ENCODE measurements at places on chromosomes 13 and 19.
A peak's percentile ranks its signal among the peaks of the same experiment; 100 is the strongest.

DNA sequence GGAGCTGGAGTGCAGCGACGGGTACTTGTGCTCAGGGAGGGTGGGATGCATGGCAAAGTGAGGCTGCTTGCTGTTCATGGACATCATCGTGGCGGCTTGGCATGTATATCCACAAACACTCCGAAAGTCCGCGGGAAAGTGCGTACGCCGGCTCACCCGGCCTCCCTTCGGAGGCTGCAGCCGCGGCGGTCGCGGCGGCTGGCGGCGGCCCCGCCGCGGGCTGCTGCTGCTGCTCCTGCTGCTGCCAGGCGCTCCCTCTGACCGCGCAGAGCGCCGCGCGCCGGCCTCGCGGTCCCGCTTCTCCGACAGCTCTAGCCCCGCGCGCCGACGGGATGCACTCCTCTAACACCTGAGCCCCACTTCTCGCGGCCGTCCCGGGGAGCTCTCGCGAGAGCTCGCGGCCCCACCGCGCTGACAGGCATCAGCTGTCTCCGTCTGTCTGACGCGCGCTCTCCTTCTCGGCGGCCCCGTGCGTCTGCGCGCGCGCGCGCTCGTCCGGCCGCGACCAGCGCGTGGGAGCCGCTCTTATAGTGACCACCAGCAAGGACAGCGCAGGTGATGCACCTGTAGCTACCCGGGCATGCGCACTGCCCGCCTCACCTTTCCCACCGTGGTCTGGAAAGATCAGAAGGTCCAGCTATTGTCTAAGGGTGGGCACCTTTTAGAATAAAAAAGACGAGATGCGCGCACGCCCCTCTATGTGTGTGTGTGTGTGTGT lies at the start of gene POU4F1:
Gene POU4F1 (minus strand): TSS at position 313 of the 718 bp plus-strand sequence. CDS start 226 bp downstream, at position 87.
- DNase-seq, result no peak

GRCh38 chr19:33681081-33681680 lies 59.4 kb downstream of the CHST8 start:
- no peak for DNase-seq

DNA sequence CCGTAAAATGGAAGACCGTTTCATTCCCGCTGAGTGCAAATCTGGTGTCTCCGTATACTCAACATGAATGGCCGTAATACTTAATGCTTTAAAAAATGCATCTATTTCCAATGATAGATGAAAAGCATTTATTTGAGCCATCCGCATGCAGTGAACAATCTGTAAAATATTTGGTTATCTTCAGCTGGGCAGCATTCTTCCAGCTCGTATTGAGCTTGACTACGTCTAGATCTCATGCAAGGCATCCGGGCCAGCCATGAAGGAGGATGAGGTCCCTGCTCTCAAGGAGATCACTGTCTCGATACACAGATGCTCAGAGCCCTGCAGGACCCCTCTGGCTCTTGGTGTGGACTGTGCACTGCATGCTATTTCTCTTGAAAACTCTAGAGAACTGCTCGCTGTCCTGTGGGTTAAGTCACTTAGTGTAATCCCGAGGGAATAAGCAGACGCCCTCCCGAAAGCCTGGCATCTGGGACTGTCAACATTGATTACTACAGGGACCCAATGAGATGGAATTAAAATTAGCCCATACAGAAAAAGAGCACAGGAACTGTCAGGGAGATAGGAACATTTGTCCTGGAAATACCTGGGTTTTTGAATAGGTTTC lies 112.4 kb upstream of the RNF113B start:
- DNase-seq, result no peak

DNA sequence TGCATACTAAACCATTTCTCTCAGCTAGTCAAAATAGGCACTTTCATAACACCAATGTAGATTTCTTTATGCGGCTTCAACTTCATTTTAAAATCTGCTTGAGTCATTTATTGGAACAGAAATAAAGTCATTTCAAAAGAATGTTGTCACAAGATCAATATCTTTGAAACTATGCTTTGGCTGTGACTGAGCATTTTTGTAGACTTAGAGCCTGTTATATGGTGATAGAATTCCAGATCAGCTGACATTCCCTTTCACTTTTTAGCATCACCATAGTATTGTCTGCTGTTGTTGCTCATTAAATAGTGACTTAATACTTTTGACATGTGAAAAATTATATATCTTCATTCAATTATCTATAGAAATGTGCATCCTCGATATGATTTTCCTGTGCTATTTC lies 279.2 kb upstream of the PRR20A start:
- no peak for DNase-seq

GRCh38 chr19:6242677-6243076 lies 37.1 kb downstream of the MLLT1 start:
- DNase-seq, result no peak

DNA sequence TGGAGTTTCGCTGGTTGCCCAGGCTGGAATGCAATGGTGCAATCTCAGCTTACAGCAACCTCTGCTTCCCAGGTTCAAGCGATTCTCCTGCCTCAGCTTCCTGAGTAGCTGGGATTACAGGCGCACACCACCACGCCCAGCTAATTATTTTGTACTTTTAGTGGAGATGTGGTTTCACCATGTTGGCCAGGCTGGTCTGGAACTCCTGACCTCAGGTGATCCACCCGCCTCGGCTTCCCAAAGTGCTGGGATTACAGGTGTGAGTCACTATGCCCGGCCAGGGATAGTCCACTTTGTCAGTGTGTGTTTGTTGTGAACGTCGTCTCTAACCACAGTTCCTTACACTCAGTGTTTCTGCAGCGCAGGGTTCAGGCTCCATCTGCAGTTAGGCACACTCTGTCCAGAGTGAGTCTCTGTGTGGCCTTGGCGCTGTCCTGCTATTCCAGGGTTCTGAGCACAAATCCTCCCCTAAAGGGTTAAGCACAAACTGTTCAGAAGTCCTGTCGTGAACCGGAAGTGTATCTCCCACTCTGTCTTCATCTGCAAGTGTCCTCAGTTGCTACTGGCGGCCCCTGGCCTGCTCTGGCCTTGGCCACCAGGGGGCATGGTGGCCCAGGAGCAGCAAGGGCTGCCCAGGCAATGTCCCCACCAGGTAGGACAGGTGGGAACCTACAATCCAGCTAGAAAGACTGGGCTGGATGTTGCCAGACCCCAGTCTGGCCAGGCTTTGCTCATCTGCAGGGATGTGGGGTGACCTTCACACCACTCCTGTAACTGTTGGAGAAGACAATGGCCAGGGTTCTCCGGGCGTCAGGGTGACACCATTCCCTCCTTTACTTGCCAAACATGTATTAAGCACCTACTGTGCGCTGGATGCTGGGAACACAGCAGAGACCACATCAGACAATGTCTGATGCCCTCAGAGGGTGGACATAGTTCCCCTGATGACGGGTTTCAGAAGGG lies 38.8 kb upstream of the GATAD2A start:
- DNase-seq, result peak; percentile 51

GRCh38 chr19:3013263-3013725 lies 15.8 kb downstream of the TLE2 start:
- no peak for DNase-seq

GRCh38 chr13:40776681-40777165 lies 5.7 kb upstream of the MRPS31 start:
- DNase-seq, result peak; percentile 48

DNA sequence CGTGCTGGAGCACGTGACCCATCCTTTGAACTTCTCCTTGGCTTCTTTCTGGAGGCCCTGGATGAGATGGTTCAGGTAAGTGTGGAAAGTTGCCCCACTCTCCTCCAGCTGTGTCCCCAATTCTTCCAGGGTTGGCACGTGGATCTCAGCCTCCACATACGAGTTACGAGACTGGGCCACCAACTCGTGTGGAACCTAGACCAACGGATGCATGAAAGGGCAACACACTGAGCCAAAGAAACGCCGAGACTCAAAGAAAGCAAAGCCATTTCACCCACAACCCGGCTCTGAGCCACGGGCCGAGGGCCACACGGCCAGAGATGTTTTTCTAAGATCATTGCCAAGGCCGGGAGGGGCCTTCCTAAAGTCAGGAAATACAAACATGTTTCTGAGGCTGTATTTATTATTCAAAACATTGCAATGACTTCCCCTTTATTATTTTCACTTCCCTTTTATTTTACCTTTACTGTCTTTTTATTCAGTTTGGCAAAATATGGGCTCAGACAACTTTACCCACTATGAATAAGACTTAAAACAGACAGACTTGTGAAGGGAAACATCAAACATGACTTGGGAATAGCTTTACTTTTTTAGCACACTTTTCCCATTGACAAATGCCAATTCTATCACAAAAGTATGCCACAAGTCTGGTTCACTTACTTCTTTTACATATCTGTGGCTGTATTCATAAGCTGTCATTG lies 94.6 kb downstream of the KL start:
- no peak for DNase-seq

GRCh38 chr19:5480427-5480836 lies 25.2 kb downstream of the ZNRF4 start:
- DNase-seq, result no peak

GRCh38 chr13:38785042-38785441 lies 98.2 kb downstream of the FREM2 start:
- no peak for DNase-seq

DNA sequence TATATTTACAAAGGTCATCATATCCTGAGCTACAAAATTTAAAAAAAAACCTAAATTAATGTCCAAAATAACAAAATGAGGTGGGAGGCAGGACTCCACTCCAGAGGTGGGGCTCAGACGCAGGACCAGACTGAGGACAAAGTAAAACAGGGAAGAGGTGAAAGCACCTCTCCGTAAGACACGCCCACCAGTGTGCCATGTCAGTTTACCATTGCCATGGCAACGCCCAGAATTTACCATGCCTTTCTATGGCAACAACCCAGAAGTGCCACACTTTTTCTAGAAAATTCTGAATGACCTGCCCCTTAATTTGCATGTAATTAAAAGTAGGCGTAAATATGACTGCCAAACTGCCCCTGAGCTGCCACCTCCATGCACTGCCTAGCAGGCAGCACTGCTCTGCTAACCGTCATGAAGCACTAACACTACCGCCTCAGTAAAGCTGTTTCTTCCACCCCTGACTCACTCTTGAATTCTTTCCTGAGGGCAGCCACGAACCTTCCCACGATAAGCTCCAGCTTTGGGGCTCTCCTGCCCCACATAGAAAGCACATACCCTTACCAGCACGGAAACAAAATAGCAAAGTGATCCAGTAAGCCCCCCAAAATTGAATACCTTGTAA lies 22.3 kb upstream of the PDCD5 start:
- DNase-seq, result no peak

GRCh38 chr13:26198116-26198515 lies 24.0 kb downstream of the RNF6 start:
- DNase-seq, result no peak

GRCh38 chr13:69545551-69545950 lies 562.1 kb upstream of the ATXN8OS start:
- no peak for DNase-seq

GRCh38 chr19:29193155-29193554 lies 19.8 kb downstream of the UQCRFS1 start:
- no peak for DNase-seq

DNA sequence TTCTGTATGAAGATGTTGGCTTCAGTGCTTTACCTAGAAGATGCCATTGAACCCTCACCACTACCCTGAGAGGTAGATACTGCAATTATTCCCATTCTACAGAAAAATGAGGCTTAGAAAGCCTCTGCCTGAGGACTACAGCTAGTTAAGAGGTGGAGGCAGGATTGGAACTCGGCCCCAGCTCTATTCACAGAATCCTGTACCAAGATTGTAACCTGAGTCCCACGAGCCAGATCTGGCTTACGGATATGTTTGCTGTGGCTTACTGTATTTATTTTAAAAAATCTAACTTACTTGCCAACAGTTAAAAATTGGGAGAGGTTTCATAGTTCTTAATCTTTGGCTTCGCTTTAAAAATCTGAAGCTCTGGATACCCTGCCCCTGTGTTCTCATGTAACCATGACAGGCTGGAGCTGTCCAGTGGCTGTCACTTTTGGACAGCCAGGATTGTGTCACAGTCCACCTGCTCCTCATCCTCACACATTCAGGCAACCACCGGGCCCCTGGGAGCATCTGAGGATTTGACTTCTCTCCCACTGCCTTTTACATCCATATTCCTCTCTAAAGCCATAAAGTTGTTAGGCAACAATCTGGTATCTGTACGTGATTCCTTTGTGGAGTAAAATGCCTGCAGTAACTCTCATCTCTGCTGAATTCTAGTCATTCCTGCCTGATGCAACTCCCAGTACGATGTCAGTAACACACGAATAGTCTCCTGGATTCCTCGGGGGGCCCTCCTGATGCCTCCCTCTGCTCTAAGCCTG lies 160.8 kb upstream of the SERP2 start:
- DNase-seq, result no peak

GRCh38 chr13:100235311-100235901 lies 146.5 kb downstream of the PCCA start:
- no peak for DNase-seq

DNA sequence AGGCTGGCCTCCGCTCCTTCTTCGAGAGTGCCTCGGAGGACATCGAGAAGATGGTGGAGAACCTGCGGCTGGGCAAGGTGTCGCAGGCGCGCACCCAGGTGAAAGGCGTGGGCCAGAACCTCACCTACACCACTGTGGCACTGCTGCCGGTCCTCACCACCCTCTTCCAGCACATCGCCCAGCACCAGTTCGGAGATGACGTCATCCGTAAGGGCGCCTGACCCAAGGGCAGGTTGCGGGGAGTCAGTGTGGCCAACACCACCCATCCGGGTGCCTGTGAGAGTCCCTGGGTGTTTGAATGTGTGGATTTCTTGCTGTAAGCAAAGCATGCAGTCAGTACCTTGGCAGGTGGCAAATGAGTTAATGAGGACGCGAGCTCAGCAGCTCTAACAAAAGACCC lies 78.8 kb downstream of the RYR1 start:
- no peak for DNase-seq
